ENCODE measurements at places on chromosomes 5 and 9. TPM values are rescaled to one million over a fixed set of nuclear protein-coding genes. Genes with fewer than 3 reads are reported as not detected.
A peak's percentile ranks its signal among the peaks of the same experiment; 100 is the strongest.

The PTPRD gene
- 4.3 TPM for polyA plus RNA-seq

The SGCD gene
- 1.1 TPM for polyA plus RNA-seq

The LCN15 gene
- polyA plus RNA-seq = 0.16 TPM

The NFIB gene
- polyA plus RNA-seq = 7.3 TPM

The PCDHB7 gene
- polyA plus RNA-seq = 0.31 TPM

GRCh38 chr5:57658018-57658417 lies 175.4 kb upstream of the ACTBL2 start:
- H3K4me1 ChIP-seq = no peaks in the 10 kb centered on the region
- no peaks in the 10 kb centered on the region for H3K36me3 ChIP-seq
- no peak overlapping the region for H3K27ac ChIP-seq
- H3K27me3 ChIP-seq = no peaks in the 10 kb centered on the region

- no peak overlapping the region for H3K27ac ChIP-seq
- no peaks in the 10 kb centered on the region for H3K4me1 ChIP-seq
- no peak overlapping the region for H3K4me3 ChIP-seq
- H3K36me3 ChIP-seq = no peaks in the 10 kb centered on the region
- no peak for DNase-seq
- H3K27me3 ChIP-seq = no peaks in the 10 kb centered on the region
Measured at GRCh38 chr5:69079556-69079955, 14.3 kb upstream of the SLC30A5 start.

DNA sequence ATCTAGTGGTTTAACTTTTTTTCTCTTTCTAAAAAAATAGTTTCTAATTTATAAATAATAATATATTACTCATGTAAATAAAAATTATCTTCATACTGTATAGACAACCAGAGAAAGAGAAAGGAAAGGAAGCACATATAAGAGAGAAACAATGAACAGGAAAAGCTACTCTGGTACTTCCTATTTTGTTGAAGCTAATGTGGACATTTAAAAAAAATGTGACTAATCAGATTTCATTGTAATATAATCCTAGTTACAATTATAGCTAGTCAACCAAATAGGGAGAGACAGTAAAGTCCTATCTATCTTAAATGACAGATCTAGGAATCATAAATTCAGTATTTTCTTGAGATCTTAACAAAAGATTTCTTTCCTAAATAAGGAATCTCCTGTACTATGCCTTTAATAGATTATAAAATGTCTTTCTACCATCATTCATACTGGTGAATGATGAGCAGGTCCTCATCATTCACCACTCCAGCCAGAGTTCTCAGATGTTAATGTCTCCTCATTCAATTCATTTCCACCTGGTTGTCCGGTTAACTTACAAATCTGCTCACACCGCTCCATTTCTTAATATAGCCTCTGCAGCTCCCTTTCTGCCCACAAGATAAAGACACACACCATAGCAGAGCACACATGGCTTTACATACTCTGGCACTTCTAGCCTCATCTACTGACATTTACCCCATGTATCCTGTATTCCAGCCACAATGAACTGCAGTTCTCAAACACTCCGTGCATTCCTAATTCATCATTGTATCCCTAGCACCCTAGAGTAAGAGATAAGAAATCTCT lies 30.9 kb downstream of the ZFR start:
- no peak for DNase-seq
- no peaks in the 10 kb centered on the region for H3K4me1 ChIP-seq
- H3K27me3 ChIP-seq = no peaks in the 10 kb centered on the region

GRCh38 chr5:154861946-154862345 lies 3.5 kb downstream of the CNOT8 start:
- peaks cover 24% of the 10 kb centered on the region for H3K36me3 ChIP-seq
- DNase-seq = no peak
- no peak overlapping the region for H3K4me3 ChIP-seq
- H3K27me3 ChIP-seq = no peaks in the 10 kb centered on the region
- no peak overlapping the region for H3K27ac ChIP-seq
- H3K4me1 ChIP-seq = no peaks in the 10 kb centered on the region

GRCh38 chr9:81819859-81820546 lies 108.2 kb upstream of the SPATA31D4 start:
- H3K36me3 ChIP-seq = no peaks in the 10 kb centered on the region
- DNase-seq = peak; percentile 86
- H3K4me3 ChIP-seq = no peak overlapping the region
- peaks cover 56% of the 10 kb centered on the region for H3K4me1 ChIP-seq
- H3K27ac ChIP-seq = peak overlapping the region; percentile 45

GRCh38 chr5:172385010-172385563 lies 69.2 kb downstream of the SH3PXD2B start:
- no peak for DNase-seq
- H3K4me3 ChIP-seq = no peak overlapping the region
- peaks cover 23% of the 10 kb centered on the region for H3K4me1 ChIP-seq
- no peaks in the 10 kb centered on the region for H3K27me3 ChIP-seq

GRCh38 chr5:104412649-104413240 lies 850.2 kb upstream of the NUDT12 start:
- H3K27me3 ChIP-seq = no peaks in the 10 kb centered on the region
- no peak overlapping the region for H3K27ac ChIP-seq
- H3K4me3 ChIP-seq = no peak overlapping the region
- H3K4me1 ChIP-seq = no peaks in the 10 kb centered on the region

GRCh38 chr5:174735498-174736330 lies 11.3 kb downstream of the MSX2 start:
- H3K27me3 ChIP-seq = peaks cover 84% of the 10 kb centered on the region
- no peak overlapping the region for H3K27ac ChIP-seq
- no peak overlapping the region for H3K4me3 ChIP-seq
- no peaks in the 10 kb centered on the region for H3K4me1 ChIP-seq
- DNase-seq = no peak
